RWPE2 (cell line): ENCODE measurements at places on chromosomes 13 and 19.

DNA sequence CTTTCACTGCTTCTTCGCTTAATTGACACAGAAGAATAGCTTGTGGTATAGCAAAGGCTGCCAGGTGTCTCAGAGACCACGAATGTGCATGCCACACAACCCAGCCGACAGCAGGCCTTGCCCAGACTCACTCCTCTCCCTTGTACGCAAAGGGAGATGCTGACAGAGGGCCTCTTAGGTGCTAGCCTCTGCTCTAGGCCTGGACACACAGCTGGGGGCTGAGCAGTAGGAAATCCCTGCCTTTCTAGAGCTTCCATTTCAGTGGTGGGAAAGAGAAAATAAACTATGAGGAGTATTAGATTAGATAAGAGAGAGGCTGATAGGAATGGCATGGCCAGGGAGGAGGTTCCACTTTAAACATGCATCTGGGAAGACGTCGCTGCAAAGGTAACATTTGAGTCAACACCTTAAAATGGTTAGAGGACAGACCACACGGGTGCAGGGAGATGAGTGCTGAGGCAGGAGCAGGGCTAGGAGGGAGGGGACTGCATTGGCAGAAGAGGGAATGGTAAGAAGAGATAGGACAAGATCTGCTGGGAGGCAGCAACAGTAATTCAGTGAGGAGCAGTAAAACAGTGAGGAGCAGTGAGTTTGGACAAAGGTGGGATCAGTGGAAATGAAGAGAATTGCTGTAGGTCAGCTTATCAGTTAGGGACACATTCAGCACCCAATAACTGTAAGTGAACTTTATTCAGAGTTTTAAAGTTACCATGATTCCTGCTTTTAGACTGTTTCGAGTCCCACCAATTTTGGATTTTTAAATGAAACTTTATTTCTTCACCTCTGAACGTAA is 100.0 kb downstream of the RNF17 start:
- no peak for DNase-seq

DNA sequence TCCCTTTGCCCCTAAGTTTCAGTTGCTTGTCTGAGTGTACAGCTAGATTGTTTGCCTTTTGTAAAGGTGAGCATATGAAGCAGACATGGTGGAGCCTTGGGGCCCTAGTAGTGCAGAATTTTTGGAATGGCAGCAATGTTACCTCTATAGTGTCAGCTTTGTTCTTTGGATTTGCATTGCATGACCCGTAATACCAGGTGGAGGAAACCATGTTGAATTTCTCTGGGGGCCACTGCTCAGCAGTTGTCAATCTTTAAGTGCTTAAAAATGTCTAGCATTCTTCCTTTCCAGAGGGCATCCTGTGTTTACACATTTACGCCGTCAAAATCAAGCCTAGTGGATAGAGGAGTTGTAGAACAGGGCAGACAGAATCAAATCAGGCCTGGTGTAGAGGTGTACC is 303.3 kb downstream of the ATP8A2 start:
- no peak for DNase-seq

GRCh38 chr13:30690282-30691188 is 44.8 kb upstream of the ALOX5AP start:
- no peak for DNase-seq

DNA sequence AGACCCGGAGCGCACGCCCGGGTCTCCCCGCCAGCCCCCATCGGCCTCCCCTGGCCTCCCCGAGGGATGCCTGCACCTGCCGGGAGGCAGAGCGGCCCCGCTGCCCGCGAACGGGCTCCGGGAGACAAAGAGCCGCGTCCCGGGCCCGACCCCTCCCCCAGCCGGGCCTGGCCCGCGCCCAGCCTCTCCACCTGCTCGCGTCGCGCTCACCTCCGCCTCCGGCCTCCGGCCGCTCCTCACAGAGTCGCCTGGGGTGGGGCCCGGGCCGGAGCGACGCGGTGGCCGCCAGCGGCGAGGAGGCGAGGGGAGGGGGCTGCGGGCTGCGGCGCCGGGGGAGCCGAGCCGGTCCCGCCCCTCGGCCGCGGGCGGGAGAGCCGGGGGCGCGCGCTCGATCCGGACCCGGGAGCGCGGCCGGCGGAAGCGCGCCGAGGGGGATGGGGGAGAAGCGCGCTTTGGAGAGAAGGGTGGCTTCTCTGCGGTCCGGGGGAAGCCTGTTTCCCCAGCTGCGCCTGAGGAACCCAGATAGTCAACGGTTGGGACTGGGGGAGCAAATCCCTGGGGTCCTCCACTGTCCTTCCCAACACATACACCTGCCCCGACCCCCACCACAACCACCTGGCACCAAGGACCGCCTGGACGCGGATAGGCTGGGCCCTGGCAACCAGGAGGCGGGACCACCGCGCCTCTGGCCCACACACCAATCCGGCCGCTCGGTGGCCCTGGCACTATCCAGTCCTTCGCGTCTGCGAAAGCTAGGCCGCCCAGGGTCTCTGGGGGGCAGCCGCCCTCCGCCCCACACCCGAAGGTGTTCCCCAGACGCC is at the start of gene PRR36:
Gene PRR36 (minus strand): TSS at position 315 of the 821 bp plus-strand sequence. CDS start 701 bp downstream, outside the sequence.
- peak; percentile 63 for DNase-seq

DNA sequence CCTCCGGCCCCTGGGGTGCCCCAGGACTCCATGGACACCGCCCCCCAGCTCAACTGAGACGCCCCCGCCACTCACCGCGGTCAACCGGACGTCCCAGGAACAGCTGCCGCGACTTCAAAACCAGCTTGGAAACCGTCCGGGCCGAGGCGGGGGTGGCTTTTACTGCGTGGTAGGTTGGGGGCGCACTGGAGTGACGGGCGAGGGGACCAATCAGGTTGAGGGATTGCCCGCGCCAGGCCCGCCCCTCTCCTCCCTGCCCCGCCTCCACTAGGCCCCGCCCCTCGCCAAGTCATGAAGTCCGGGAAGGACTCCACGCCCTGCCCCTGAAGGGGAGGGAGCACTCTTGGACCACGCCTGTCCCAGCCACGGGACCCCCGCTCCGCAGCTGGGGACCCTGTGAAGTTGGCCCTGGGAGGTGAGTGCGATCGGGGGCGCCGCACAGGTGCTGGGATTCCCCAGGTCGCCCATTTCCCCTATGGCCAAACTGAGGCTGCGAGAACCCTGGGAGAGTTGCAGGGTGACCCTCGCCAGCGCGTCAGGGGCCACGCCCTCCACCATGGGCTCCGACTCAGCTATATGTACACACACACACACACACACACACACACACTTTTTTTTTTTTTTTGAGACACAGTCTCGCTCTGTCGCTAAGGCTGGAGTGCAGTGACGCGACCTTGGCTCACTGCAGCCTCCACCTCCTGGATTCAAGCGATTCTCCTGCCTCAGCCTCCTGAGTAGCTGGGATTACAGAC is at the start of gene PLIN3:
Gene PLIN3 (minus strand): TSS at position 134 of the 752 bp plus-strand sequence. CDS start 6,273 bp downstream, outside the sequence.
- peak; percentile 94 for DNase-seq

GRCh38 chr19:48558018-48558684 is 6.2 kb downstream of the SULT2B1 start:
- no peak for DNase-seq

GRCh38 chr13:28539625-28540286 is 44.8 kb upstream of the FLT1 start:
- no peak for DNase-seq

GRCh38 chr19:5026706-5027273 is 57.9 kb downstream of the KDM4B start:
- no peak for DNase-seq

GRCh38 chr19:14152713-14153112 is 16.3 kb upstream of the ASF1B start:
- no peak for DNase-seq

DNA sequence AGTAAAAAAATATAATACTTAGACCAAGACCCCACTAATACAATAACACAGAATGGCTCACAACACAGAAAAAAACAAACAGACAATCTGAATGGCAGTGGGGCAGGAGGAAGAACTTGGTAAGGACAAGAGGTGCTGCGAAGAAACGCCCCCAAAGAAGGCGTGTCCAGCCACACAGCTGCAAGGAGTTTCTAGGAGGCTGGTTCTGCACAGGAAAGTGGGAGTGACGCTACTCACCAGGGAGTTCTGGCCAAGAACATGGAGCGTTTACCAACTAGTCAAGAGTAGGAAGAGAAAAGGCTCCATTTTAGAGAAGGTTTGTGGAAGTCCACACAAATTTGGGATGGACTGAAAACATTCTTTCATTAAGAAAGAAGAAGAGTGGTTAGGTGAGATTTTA is 95.3 kb upstream of the SLC15A1 start:
- DNase-seq, result no peak

DNA sequence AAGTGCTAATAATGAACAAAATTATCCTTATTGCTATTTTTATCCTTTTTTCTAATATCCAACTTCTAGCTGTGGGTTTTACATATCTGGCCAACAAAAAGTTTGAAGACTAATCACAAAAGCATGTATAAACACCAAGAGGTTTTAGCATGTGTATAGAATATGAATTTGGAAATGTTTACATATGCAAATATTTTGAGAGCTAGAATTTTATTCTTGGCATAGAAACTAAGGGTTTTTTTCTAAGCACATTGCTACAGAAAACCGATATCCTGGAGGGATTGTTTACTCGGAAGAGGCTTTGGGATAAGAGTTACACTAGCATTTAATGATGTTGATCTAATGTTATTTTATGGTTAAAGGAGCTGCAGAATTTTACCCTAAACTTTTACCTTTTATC is 392.1 kb downstream of the EFNB2 start:
- no peak for DNase-seq
